ENCODE measurements at places on chromosomes 3 and 15. TPM values are rescaled to one million over a fixed set of nuclear protein-coding genes. Genes with fewer than 3 reads are reported as not detected.

Gene PLCB2
- 55.0 TPM for total RNA-seq

Gene SPTBN5
- total RNA-seq, result 0.17 TPM

Gene TRIM42
- not detected for total RNA-seq

GRCh38 chr15:41502795-41503668 lies 9.4 kb downstream of the ITPKA start:
- H3K4me1 ChIP-seq, result peaks cover 21% of the 10 kb centered on the region
- no peak for DNase-seq
- H3K27me3 ChIP-seq, result peaks cover 58% of the 10 kb centered on the region
- H3K36me3 ChIP-seq, result no peaks in the 10 kb centered on the region
- H3K4me3 ChIP-seq, result no peak overlapping the region

- no peaks in the 10 kb centered on the region for H3K27me3 ChIP-seq
- H3K36me3 ChIP-seq, result no peaks in the 10 kb centered on the region
- H3K27ac ChIP-seq, result no peak overlapping the region
- H3K4me1 ChIP-seq, result peaks cover 3% of the 10 kb centered on the region
Measured at GRCh38 chr15:45177285-45177684, 10.5 kb downstream of the SHF start.

GRCh38 chr3:140344601-140345205 lies 333.2 kb upstream of the TRIM42 start:
- no peak overlapping the region for H3K4me3 ChIP-seq
- no peaks in the 10 kb centered on the region for H3K36me3 ChIP-seq
- H3K27me3 ChIP-seq, result peaks cover 4% of the 10 kb centered on the region
